ENCODE measurements at places on chromosomes 7 and 10.

- DNase-seq, result no peak
Measured at GRCh38 chr10:82908751-82909150, 1033.8 kb downstream of the NRG3 start.

- DNase-seq, result no peak
Measured at GRCh38 chr10:30959836-30960210, 71.8 kb downstream of the ZNF438 start.

DNA sequence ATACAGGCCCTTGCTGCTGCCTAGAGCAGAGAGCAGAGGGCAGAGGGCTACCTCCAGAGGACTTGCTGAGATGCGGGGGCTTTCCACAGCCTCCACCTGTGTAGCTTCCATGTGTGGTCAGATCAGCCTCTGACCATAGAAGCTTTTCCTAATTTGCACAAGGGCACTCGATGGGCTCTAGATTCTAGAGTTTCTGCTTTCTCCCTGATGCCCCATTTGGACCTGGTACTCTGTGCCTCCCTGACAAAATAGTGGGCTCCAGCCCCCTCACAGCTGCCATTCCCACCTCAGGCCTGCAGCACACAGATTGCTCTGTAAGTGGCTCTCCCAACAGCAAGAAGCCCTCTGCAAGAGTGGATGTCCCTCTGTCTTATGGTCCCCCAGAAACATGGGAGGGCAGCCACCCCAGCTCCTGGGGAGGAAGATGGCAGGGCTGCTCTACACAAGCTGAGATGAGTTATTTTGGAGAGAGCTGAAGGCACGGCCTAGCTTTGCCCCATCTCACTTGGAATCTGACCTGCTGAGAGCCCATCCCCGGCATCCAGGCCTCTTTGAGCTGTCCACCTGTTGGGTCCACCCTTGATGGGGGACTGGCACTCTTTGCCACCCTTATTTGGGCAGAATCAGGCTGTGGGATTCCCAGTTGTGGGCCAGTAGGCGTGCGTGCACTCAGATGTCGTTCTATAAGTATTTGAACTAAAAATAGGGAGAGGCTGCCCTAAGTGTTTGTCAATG lies 16.7 kb downstream of the TMEM273 start:
- DNase-seq, result no peak

GRCh38 chr7:34357068-34357467 lies 300.9 kb upstream of the NPSR1 start:
- DNase-seq, result no peak

DNA sequence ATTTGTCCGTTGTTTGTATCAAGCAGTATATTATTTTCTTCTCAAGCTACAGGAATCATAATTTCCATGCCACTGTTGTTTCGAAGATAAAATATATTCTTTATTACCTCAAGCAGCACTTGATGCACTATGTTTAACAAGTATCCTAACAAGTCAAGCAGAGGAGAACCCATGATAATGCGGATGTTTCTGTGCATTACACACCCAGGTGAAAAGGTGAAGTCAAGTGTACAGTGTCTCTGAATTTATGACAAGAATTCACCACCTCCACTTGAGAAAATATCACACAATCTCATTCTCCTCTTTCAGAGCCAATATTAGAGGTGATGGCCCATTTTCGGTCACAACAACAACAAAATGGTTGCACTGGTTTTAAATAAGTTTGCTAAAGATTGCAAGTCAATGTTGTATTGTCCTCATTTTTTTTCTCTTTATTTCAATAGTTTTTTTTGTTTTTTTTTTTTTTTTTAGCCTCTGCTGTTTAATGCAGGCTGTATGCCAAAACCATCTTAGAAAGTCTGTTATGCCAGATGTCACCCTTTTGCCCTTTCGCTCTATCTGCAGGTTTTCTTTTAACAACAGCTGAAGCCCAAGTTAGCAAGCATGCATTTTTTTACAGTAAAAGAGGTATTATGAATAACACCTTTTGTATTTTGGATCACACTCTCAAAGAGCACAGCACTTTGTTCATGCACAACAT lies 568.7 kb upstream of the LRRN3 start:
- no peak for DNase-seq
